Activated CD4-positive, alpha-beta T cell treated with anti-CD3 and anti-CD28 coated beads, Interleukin-2, amount 10 ng/mL, durations not matched to agents 24 days and 14 days (primary cell): ENCODE measurements at places on chromosomes 11 and 22. TPM values are rescaled to one million over a fixed set of nuclear protein-coding genes. Genes with fewer than 3 reads are reported as not detected.

The KDM4D gene
- 1.2 TPM in 2 replicates for total RNA-seq

The GAB4 gene
- total RNA-seq, result not detected in 2 replicates

The SYT12 gene
- total RNA-seq, result not detected in 2 replicates

The SEC14L6 gene
- not detected in 2 replicates for total RNA-seq

- no peak overlapping the region for H3K4me3 ChIP-seq
- DNase-seq, result no peak
- no peaks in the 10 kb centered on the region for H3K27me3 ChIP-seq
- no peaks in the 10 kb centered on the region for H3K36me3 ChIP-seq
Measured at GRCh38 chr11:112885744-112886433, 75.3 kb upstream of the NCAM1 start.

- H3K27ac ChIP-seq, result no peak overlapping the region
- H3K4me3 ChIP-seq, result no peak overlapping the region
- no peak for DNase-seq
Measured at GRCh38 chr22:44298406-44299091, 14.2 kb downstream of the SHISAL1 start.

DNA sequence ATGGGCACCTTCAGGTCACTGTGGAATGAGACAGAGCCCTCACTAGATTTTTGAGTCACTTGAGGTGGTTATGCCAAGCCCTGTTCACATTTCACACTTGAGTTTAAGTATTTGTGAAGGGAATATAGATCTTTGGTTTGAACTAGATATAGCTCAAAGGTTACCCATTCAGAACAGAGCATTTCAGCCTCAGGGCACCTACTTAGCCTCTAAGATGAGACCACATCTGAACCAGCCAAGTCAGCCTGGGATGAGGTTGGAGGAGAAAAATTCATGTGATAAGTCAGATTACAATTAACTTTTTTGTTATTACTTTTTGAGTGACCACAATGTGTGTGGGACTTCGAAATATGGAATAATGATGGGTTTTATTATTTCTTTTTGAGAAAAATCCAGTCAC lies 127.8 kb downstream of the TEAD1 start:
- H3K4me3 ChIP-seq, result no peak overlapping the region
- DNase-seq, result no peak
- peaks cover 3% of the 10 kb centered on the region for H3K4me1 ChIP-seq
- peaks cover 52% of the 10 kb centered on the region for H3K27me3 ChIP-seq

DNA sequence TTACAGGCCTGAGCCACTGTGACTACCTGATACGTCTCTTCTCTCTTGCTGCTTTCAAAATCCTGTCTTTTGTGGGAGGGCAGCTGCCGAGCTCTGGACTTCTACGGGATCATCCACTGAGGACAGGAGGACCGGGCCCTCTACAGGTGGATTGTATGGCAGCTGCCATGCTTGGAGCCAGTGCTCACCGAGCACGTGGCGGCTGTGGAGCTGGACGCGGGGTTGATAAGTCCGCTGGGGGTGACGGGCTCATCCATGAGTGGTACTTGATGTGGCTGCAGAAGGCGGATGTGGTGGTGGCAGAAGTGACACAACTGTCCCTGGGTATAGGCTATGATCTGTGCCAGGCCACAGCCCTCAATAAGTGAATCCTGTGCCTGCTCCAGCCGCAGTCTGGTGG lies 1.8 kb upstream of the CYP2D6 start:
- no peaks in the 10 kb centered on the region for H3K27me3 ChIP-seq
- DNase-seq, result no peak
- H3K27ac ChIP-seq, result no peak overlapping the region
- H3K4me1 ChIP-seq, result no peaks in the 10 kb centered on the region

- DNase-seq, result no peak
- H3K27me3 ChIP-seq, result no peaks in the 10 kb centered on the region
- no peak overlapping the region for H3K4me3 ChIP-seq
- peaks cover 18% of the 10 kb centered on the region for H3K4me1 ChIP-seq
- H3K36me3 ChIP-seq, result peaks cover 4% of the 10 kb centered on the region
Measured at GRCh38 chr11:932435-932834, 6.8 kb downstream of the AP2A2 start.

DNA sequence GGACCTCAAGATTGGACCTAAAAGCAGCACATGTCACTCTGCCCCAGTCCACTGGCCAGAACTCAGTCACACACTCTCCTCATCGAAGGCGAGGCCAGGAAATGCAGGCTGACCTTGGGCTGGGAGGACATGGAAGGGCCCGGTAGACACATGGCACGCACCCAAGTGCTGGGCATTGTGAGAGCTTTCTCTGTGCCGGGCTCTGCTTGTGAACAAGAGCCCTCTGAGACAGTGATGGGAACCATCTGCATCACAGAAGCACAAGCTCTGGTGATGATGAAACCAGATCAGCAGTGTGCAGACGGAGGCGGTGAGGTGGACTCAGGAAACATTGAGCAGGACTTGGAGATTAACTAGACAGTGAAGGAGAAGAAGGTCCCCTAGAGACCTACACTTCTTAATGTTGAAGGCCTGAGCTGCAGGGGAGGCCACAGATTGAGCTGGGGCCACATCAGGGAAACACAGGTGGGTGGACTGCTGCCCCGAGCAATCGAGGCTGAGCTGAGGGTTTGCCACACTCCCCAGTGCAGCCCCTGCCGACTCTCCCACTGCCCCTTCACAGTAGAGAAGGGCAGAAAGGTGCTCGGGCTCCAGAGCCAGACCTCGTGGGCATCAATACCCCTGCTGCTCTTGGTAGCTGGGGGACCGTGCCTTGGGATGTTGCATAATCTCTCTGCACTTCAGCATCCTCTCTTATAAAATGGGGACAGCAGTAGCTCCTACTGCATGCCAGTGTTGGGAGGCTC lies 1460.5 kb downstream of the TBC1D22A start:
- H3K27ac ChIP-seq, result no peak overlapping the region
- H3K4me1 ChIP-seq, result no peaks in the 10 kb centered on the region
- no peaks in the 10 kb centered on the region for H3K27me3 ChIP-seq
- no peak for DNase-seq
- H3K36me3 ChIP-seq, result no peaks in the 10 kb centered on the region
- no peak overlapping the region for H3K4me3 ChIP-seq

DNA sequence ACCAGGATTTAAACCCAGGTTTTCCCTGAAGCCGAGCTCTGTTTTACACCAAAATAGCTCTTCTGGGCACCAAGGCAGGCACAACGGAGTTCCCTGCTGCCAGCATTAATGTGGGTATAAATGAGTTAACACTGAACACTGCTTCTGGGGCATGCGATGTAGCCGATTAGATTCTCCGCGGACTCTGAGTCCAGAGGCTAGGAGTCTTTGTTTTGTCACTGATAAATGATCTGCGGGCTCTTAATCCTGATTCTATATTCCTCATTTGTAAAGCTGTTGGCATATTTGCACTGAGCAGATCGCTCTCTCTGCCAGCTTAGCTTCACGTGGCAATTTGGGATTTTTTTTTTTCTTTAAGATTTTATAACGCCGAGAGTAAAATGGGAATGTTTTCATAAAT lies 16.8 kb upstream of the LDLRAD3 start:
- peaks cover 2% of the 10 kb centered on the region for H3K27me3 ChIP-seq
- H3K4me3 ChIP-seq, result no peak overlapping the region
- H3K36me3 ChIP-seq, result no peaks in the 10 kb centered on the region
- DNase-seq, result no peak

DNA sequence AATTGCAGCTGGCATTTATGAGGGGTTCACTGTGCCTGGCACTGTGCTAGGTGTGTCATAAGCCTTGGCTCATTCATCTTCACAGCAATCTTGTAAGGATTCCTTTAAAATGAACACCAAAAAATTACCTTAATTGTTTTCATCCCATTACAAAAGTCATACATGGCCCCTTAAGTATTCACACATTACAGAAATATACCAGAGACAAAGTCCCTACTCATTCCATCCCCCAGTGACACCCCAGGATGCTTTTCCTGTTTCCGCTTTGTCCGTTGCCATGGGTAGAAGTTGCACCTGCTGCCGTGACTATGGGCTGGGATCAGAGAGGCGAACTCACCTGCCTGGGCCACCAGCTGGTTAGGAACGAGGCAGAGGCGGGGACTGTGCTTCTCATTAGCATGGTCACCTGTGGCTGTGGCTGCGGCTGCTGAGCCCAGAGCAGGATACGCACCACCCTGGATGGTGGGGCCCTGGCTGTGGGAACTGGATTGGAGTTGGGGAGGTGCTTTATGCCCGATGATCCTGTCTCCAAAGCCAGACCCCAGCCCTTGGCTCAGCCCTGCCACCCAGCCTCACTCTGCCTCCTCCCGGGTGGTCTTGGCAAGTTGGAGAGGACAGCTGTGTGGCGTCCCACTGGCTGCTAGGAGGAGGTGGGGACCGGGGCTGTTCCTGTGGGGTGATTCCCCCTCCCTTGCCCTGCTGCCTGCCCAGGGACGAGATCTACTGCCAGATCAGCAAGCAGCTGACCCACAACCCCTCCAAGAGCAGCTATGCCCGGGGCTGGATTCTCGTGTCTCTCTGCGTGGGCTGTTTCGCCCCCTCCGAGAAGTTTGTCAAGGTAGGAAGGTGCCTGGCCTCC lies 60.8 kb downstream of the MYO7A start:
- no peaks in the 10 kb centered on the region for H3K27me3 ChIP-seq
- H3K27ac ChIP-seq, result no peak overlapping the region
- H3K36me3 ChIP-seq, result no peaks in the 10 kb centered on the region

DNA sequence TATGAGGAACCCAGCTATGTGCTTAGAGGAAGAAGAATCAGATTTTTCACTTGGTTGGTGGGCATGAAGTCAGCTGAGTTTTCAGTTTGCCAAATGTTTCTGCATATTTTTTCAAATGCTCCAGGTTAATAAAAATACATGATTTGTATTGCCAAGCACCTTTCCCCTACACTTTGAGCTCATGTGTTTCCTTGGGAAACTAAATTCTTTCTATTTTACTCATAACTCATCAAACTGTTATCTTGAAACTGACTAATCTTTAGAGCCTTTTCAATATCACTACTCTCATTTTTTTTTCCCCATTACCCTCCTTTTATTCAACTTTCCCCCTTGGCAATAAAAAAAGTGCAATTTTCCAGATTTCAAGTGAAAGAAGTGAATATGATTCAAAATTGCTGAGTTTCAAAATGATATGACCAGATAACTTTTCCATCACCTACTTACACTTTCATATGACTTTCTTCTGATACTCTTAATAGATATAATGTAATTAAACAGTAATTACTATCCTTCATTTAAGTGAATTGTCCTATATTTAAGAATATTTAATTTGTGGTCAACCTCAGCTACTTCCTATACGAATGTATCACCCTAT lies 91.9 kb upstream of the SOX6 start:
- H3K27me3 ChIP-seq, result no peaks in the 10 kb centered on the region
- no peak for DNase-seq
- H3K4me1 ChIP-seq, result no peaks in the 10 kb centered on the region

DNA sequence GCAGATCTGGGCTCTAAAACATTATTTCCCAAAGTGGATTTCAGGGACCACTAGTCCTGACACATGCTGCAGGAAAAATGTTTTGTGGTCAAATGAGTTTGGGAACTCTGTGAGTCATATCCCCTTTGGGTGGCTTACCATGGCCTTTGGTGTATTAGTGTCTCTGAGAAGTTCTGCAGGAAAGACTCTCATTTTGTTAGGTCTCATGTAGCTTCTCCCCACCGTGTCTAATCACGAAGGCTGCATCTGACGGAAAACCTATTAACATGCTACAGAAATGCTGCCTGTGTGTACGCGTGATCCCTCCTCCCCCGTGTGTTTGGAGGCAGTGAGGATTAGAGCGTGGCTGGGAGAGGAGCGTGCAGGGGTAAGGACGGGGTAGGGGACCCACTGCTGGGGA lies 191.7 kb downstream of the ST3GAL4 start:
- no peak for DNase-seq
- H3K27ac ChIP-seq, result no peak overlapping the region
- no peak overlapping the region for H3K4me3 ChIP-seq
- H3K36me3 ChIP-seq, result no peaks in the 10 kb centered on the region

DNA sequence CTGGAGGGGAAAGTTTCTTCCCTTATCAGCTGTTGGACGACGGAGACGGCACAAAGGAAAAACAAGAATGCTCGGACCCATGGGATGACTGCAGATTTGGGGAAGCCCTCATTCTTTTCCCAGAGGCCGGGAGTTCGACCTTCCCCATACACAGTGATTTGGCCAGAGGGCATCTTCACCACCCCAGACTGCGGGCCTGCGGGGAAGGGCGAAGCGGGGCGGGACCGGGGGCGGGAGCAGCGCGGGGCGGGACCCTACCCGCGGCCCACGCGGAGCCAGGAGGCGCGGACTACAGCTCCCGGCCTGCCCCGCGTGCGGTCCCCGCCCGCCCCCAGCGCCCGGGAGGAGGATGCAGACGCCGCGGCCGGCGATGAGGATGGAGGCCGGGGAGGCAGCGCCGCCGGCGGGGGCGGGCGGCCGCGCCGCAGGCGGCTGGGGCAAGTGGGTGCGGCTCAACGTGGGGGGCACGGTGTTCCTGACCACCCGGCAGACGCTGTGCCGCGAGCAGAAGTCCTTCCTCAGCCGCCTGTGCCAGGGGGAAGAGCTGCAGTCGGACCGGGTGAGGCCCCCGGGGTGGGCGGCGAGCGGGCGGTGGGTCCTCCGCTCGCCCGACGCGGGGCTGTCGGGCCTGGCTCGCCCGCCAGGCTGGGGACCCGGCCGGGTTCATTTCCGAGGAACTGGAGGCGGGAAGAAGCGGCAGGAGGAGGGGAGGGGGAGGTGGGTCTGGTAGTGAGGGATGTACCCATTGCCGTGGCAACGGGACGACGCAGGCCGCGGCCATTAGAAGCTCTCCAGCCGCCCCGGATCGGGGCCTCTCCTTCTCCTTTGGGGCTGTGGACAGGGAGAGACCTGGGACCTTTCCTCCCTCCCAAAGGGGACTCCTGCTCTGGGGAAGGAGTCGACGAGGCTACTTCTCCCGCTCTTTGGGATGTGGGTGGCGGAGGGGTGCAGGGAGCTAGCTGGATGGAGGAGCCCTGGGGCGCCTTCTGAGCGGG lies at the start of gene KCTD17:
KCTD17 (plus strand) TSS at position 352 of the 995 bp plus-strand sequence; CDS start at position 371, 19 bp downstream.
- H3K4me1 ChIP-seq, result peaks cover 12% of the 10 kb centered on the region
- peak; percentile 95 for DNase-seq
- peaks cover 18% of the 10 kb centered on the region for H3K36me3 ChIP-seq
- peak within 1 kb of the TSS; percentile 90 for H3K4me3 ChIP-seq
- no peaks in the 10 kb centered on the region for H3K27me3 ChIP-seq

DNA sequence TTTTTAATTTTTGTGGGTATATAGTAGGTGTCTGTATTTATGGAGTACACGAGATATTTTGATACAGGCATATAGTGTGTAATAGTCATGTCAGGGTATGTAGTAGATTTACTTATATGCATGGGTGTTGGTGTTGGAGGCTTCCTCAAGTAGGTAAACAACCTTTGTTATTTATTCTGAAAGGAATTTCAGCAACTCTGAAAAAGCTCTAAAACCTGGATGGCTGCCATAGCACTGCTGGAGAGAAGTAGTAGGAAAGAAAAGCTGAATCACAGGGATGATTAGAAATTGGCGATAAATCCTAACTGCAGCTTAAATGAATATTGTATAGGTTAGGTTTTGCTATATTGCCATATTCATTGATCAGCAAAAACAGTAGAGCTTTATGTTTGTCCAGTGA lies 44.4 kb upstream of the ST14 start:
- peaks cover 2% of the 10 kb centered on the region for H3K36me3 ChIP-seq
- H3K4me1 ChIP-seq, result peaks cover 15% of the 10 kb centered on the region
- no peak overlapping the region for H3K4me3 ChIP-seq
